ENCODE measurements at places on chromosomes 1 and 21.

GRCh38 chr1:153881751-153882150 lies 41.0 kb downstream of the GATAD2B start:
- no peak for DNase-seq

DNA sequence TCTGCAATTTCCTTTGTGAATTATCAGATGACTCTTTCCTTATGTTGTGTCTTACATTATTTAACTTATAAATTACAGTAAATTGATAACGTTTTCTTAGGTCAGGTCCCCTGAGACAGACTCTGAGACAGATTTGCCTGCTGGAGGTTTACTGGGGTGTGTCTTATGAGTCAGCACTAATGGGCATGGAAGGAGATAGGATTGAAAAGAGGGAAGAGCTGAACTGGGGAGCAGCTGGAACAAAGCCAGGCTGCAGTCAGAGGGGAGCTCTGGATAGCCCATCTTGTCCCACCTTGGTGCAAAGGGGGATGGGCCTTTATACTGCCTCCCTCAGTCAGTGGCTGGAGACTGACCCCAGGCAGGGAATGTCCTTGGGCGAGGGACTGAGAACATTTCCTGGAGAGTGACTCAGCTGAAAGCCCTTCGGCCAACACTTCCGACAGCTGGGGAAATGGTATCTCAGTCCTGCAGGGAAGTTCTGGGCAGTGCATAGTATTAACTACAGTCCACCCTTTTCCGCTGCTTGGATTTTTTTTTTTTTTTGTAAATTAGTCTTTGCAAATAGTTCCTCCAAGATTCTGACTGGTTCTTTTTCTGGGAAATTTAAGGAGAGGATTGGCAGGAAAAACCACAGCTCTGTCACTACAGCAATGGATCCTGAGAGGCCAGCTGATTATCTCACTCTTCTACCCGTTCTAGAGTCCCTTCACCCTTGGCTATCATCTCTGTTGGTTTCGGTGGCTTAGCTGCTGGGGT lies 39.1 kb upstream of the CDC42BPA start:
- DNase-seq: no peak

- no peak for DNase-seq
These were observed 19.4 kb downstream of the VANGL2 start for GRCh38 chr1:160419838-160420169.

DNA sequence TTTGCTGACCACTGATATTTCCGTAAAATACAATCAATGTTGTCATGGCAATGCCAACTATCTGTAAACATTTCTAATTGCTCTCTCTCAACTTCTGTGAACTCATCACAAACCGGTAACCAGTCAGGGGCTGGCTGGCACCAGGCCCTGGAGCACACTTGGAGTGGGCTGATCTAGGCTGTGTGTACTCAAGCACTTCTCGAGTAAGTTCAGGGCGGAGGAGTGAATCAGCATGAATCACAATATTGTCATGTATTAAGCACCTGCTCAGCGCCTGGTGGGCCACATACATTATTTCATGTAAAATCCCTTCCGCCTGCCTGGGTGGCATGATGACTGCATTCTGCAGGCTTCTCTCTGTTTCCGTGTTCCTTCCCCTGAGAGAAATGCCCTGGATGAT lies 212.4 kb downstream of the FOXD2 start:
- DNase-seq: no peak

All from activated T-helper 1 cell treated with anti-CD3 and anti-CD28 coated beads, Interleukin-2, amount 50 U/mL, for 16 hours (primary cell).